ENCODE measurements at places on chromosomes 3 and 15.

GRCh38 chr3:184345317-184346144 lies 8.1 kb downstream of the FAM131A start:
- peak; percentile 64 for DNase-seq

DNA sequence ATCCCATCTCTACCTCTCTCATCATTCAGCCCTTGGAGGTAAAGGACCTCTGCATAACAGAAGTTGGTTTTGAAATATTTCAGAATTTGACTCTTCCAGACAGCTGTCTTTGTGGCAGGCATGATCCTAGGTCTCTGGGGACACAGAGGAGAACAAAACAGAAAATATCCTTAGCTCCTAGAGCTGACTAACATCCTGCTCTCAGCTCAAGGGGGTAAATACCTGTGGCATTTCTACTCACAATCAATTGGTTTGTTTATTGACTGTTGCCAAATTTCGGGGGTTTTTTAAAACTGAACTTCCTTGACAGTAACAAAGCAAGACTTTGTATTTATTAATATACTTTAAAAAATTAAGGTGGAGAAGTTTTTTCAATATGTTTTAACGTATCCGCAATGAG lies 78.8 kb downstream of the EOMES start:
- DNase-seq, result no peak

GRCh38 chr15:60328852-60329443 lies 68.8 kb downstream of the ANXA2 start:
- peak; percentile 62 for DNase-seq

DNA sequence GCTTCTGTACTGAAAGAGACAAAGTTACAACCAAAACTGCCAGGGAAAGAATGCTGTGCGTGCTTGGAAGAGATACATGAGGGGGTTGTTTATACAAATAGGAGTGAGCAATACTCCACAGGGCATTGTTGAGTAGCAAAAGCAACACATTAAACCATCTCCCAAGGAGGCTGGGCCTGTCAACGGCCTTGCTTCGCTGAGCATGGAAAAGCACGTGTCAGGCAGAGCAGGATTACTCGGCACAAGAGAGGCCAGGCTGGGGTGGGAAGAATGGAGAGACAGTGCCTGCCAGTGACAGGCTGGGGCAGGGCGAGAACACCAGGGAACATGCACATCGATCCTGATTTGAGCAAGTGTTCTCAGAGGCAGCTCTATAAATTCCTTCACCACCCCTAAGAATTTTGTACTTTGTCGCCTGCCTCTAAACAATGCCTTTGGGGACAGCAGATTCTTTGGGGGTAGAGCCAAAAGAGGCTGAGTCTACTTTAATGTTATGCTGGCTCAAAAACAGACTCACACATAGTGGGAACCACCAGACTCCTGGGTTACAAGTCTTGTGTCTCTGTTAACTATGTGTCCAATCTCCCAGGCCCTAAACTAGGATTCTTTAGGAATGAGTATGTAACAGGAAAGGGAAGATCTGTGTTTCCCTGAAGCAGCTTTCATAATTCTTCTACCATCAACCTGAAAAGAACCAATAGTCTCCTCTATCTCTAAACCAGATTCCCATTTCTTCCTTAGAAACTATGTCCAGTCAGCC lies 67.2 kb downstream of the LIPC start:
- DNase-seq, result peak; percentile 46

DNA sequence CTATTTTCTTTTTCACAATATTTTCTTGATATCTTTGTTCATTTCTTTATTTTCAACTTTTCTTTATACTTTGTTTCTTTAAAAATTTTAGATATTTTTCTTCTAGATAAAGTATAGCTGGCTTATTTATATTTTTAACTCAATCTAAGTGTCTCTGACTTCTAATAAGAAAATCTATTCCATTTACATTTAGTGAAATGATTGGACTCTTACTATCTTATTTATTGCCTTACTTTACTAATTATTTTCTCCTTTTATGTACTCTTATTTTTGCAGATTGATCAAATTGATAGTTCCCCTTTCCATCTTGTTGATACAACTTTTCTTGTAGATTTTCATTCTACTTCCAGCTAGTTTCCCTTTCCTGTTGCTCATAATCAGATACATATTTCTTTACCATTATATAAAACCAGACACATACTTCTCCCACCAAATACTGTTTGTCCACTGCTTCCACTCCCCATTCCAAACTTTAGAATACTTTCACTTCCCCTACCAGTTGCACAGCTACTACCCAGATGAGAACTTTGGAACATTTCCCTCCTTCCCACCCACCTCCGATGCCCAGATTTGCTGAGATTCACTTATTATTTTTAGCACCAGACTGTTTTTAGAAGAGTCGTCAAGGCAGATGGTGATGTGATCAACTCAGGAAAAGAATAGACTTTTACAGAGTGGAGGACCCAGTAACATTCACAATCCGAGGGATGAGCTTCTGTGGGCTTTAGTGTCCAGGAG lies 151.5 kb downstream of the LIPC start:
- DNase-seq, result no peak

GRCh38 chr3:63921741-63922482 lies 9.7 kb upstream of the SCAANT1 start:
- peak; percentile 24 for DNase-seq

GRCh38 chr15:68700455-68701123 lies 120.1 kb downstream of the ANP32A start:
- DNase-seq, result no peak

DNA sequence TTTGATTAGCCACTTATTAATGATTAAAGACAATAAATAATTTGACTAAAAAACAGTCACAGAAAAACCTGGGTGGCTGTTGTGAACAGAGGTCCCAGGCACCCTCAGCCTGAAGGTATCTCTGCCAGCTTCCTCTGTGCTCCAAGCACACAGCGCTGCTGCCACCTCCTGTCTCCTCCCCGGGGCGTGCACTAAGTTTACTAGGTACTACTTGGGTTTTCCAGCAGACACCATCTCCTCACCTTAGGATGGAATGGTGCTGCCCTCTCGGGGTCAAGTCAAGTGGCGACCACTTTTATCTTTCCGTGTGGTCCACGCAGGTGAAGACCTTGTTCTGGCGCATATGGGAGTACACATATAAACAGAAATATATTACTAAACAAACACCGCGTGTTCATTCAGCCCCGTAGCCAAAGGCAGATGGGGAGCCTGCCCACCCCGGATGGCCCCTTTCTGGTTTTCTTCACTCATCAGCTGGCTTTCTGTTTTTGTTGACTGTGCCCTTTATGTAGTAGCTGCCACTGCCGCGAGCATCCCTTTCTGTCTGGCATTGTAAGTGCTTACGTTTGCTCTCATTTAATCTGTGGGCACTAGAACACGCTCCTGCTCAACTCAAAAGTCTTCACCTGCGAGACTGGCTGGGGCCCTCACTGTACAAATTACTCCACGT lies 128.0 kb downstream of the LRIG1 start:
- peak; percentile 80 for DNase-seq

GRCh38 chr15:69289342-69290146 lies 9.2 kb upstream of the PAQR5 start:
- DNase-seq, result no peak

- DNase-seq, result no peak
Observed at GRCh38 chr3:58620421-58620820, 43.2 kb upstream of the FAM107A start.

DNA sequence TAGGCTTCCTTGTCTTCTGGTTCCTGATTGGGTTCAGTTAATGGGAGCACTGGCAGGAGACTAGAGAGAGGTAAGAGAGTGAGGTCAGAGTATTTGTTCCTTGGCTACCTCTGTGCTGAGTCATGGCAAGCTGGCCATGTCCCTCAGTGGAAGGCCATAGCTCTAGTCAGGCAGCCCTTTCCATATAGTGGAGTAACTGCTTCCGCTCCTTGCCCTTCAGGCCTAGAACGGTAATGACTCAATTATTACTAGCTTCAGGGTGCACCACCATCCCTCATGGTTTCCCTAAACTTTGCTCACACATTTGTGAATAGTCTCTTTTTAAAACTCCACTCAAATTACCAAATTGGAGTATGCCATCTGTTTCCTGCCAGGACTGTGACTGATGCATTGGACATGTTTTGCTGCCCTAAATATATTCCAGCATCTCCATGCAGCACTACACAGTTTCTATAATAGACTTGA lies 10.5 kb upstream of the ANO10 start:
- DNase-seq, result peak; percentile 77

- DNase-seq, result no peak
Observed at GRCh38 chr3:173399044-173399443, 1.5 kb downstream of the NLGN1 start.

DNA sequence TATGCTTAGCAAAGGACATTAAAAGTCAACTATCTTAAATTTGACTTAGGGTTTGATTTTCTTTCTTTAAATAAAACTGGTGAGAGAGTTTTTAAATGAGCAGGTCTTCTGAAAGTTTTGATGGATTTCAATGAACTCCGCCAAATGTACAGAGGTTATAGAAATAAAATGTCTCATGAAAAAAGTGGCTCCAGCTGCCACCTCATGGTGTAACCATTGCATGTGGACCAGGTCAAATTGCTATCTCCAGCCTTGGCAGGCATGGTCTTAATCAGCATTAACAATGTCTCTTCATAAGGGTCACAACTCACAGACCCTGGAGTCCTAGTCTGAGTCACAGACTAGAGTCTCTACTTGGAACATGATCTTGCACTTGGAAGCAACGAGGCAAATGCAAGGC lies 182.3 kb downstream of the ADAMTS17 start:
- DNase-seq, result no peak

GRCh38 chr3:74066456-74066855 lies 441.7 kb upstream of the PDZRN3 start:
- no peak for DNase-seq

- no peak for DNase-seq
Observed at GRCh38 chr3:182413061-182413460, 380.2 kb upstream of the ATP11B start.

DNA sequence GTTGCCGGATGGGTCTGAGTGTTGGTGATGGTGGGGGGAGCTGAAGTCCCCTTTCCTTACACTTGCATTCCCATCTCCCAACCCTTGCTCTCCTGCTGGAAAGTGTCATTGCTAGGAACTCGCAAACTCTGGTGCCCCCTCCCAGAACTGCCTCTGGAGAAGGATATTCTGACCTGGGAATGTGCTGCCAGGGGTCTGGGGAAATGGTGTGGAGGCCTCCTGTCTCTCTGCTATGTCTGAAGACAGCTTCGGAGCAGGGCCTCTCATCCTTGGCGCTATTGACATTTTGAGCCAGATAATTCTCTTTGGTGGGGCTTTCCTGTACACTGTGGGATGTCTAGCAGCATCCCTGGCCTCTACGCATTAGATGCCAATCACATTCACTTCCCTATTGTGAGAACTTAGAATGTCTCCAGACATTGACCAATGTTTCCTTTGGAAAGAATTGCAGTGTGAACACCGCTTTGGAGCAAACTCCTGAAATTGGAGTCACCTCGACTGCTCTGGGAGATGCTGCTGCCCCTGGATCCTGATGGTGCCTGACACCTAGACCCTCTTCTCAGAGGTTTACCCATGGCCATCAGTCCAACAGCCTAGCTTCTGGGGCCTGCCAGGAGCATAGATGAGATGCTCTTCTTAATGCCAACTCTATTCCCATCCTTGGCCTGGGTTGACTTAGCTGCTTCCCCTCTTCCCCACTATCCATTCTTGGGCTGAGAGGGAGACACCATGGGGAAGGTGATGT lies 2.2 kb upstream of the KY start:
- no peak for DNase-seq

Measured in trophoblast cell (in vitro differentiated cells and primary cell).